ENCODE measurements at places on chromosomes 1 and 21.

DNA sequence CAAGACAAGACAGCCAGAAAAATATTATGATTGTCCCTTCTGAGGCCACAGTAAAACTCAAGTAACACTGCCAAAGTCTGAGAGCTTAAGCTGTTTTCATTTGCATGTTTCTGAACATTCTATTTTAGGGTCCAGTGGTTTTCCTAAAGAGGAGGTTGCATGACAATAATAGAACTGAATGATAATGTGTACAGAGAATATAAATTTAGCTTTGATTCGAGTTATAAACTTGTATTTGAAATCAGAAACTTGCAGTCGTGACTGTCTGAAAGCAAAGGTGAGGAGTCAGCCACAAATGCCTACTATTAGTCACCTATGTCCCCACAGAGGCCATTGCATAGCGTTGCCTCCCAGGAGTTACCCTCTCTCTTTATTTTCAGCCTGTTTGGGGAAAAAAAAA lies 363.1 kb upstream of the ADGRL2 start:
- no peak for DNase-seq

- DNase-seq = no peak
These were observed 627 bp downstream of the RIIAD1 start for GRCh38 chr1:151721788-151722510.

GRCh38 chr1:150429805-150430204 lies 57.4 kb upstream of the TARS2 start:
- DNase-seq = peak; percentile 14

DNA sequence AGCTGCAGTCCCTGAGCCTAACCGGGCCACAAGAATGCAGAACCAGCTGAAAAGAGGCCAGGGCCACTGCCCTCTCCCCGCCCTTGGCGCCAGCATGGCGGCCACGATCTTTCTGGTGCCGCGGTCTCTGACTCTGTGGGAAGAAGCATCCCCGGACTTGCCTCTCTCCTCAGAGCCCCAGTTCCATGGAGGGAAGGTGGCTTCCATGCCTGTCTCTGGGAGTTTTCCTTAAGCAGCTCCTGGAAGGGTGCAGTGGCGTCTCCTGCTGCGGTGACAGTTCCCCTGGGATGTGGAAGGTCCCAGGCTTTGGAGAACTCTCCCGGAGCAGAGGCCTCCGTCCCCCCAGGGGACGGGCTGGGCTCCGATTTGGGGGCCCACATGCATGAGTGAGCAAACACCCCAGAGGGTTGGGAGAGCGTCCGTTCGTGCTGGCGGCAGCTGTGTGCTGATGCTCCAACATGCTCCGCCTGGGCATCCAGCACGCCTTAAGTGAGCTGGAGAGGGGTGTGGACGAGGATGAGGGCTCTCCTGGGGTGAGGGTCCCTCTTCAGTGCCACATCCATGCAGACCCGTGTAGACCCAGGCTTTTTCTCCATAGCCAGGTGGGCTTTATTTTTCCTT lies 109.8 kb upstream of the COL6A1 start:
- DNase-seq = no peak

- DNase-seq = no peak
These were observed 5.0 kb downstream of the ZBTB17 start for GRCh38 chr1:15970911-15971310.

DNA sequence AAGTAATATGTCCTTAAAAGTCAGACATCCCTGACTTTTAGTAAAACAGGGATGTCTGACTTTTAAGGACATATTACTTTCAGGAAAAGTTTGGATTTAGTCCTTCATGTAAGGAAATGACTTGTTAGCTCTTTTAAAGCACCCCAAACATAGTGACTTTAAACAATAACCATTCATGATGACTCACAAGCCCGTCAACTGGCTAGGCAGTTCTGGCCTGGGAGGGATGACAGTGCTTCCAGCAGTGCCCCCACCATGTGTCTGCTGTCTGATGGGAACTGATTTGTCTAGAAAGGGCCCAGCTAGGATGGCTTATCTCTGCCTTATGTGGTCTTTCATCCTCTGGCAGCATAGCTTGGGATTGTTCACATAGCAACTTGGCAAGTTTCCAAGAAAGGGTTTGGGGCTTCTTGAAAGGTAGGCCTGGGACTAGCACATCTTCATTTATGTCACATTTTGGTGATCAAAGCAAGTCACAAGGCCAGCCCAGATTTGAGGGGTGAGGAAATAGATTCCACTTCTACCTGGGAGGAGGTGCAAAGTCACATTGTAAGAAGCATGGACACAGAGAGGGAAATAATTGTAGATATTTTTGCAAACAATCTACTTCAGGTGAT lies 143.5 kb downstream of the C1orf94 start:
- no peak for DNase-seq

- DNase-seq = no peak
These were observed 176.0 kb downstream of the RERE start for GRCh38 chr1:8641377-8641997.

DNA sequence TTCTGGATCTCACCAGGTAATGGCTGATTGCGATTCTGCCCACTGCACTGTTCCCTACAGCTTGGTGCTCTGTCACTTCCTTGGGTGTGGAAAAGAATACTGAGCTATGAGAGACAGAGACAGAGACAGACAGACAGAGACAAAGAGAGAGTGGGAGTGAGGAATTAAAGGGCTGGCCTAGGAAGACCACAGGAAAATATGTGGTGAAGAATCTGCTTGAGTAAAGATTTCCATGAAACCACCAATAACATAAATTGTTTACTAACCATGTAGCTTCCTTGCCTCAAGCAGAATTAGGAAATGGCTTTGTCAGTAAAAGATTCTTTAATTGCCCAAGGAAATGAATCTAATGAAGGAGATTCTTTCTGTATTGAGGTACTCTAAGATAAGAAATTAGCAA lies 54.4 kb downstream of the MPZL1 start:
- DNase-seq = no peak

- DNase-seq = no peak
These were observed at the start of gene SH3BGR for GRCh38 chr21:39451332-39452206. SH3BGR (plus strand) TSS chr21:39451970; CDS start chr21:39452097, 127 bp downstream.

DNA sequence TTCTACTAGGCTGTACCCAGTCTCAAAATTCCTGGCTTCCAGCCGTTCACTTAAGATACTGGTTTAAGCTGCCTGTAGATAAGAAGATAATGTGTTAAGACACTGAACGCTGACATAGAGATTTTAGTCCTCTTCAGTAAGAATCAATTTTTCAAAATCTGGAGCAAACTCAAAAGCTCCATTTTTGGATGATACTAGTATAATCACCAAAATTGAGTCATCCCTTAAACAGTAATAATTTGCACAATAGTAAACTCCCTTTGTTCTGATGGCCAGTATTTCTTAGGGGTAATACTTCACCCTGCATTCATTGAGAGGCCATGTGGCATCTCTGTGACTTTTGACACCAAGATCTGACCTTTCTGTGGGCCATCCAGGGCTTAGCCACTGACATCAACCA lies 299.8 kb upstream of the USP25 start:
- DNase-seq = no peak

- no peak for DNase-seq
These were observed 26.2 kb upstream of the TADA1 start for GRCh38 chr1:166902279-166902678.

DNA sequence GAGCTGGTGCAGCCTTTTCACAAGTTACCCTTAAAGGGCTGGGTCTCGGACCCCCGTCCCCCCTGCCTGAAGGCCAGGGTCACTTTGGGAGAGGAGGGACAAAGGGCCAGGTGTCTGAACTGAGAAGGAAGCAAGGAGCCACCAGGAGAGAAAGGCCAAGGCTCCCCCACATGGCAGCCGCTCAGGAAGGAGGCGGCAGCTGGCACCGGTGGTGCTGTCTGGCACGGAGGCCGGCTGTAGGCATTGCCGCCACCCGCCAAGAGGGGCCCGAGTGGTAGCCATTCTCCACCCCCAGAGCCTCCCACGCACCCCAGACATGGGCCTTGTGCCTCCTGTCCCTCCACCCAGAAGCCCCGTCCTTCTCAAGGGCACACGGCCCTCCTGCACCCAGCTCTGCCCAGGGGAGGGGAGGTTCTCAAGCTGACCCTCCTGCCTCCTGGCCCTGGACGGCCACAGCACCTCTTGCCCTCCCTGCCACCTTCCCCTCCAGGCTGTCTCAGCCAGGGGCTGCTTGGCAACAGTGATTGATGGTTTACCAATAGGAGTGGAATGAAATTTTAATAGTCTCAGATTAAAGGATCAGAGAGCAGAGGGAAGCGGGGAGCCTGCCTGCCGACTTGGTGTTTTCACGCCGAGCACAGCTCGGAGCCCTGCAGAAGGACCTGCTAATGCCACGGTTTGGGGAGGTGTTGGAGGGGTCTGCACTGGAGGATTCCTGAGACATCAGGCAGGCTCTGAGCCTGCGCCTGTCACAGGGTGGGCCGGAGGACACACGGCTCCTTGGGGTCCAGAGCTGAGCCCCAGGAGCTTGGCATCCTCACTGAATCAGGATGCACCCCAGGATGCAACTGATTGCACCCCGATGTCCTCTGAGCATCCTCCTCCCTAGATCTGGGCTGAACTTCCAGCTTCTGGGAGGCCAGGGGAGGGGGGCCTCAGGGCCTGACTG lies 211.9 kb upstream of the VAMP3 start:
- DNase-seq = no peak

DNA sequence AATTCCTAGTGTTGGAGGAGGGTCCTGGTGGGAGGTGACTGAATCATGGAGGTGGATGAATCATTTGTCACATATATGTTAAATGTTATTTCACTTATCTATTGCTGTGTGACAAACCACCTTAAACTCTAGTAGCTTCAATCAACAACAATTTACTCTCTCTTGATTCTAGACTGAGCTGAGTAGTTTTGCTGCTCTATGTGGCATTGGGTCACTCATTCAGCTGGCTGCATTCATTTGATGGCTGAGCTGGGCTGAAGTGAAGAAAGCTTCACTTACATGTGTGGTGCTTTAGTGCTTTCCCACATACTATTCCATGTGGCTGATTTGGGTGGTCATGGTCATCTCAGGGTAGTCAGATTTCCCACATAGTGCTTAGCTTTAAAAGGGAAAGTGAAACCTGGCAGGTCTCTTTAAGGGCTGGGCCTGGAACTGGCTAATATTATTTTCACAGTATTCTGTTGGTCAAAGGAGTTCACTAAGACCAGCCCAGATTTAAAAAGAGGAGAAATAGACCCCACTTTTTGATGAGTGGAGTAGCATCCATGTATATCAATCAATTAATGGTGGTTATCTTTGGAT lies 10.5 kb downstream of the DNAH14 start:
- no peak for DNase-seq

DNA sequence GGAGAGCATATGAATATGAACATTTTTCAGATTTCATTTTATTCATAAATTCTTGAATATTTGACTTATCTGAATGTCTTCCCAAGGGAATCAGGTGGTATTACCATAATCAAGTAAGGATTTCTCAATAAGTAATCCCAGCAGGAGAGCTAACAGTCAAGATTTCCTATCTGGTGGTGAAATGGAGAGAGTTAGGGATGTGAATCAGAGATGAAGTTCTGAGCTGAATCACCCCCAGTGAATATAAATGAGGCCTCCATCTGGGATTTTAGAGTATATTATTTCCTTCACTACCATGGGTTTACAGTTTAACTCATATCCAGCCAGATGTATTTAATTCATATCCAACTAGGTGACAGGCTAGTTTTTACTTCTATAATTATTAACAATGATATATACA lies 61.5 kb upstream of the RGS2 start:
- no peak for DNase-seq

DNA sequence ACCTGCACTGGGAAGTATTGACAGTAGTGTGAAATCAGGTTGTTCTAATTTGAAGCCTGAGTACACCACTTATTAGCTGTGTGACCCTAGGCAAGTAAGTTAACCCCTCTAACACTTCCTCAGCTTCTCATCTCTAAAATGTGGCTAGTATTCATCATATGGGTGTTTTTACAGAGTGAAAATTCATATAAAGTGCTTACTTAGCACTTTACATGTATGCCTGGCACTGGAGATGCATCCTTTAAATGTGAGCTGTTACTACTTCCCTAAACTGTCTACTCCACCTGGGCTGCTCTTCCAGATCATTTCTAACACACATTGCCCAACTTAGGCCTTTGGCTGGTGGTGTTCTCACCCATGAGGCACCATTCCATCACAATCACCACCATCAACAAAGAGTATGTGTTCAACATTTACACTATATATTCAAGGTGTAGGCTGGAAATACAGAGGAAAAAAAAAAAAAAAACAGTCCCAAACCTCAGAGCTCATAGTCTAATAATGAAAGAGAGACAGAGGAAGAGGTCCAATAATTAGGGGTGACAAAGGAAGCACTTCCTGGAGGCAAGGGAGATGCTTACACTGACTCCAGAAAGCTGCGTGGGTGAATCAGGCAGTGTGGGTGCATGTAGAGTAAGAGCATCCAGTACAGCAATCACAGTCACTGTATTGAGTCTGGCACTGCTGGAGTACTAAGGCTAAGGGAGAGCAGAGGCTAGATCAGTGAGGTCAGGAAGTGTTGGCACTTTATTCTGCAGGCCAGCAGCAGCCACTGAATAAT lies 3.6 kb downstream of the STX6 start:
- DNase-seq = no peak

GRCh38 chr1:18787825-18788385 lies 71.6 kb downstream of the TAS1R2 start:
- no peak for DNase-seq

- peak; percentile 11 for DNase-seq
These were observed 76.0 kb downstream of the TIAM1 start for GRCh38 chr21:31268090-31268489.

DNA sequence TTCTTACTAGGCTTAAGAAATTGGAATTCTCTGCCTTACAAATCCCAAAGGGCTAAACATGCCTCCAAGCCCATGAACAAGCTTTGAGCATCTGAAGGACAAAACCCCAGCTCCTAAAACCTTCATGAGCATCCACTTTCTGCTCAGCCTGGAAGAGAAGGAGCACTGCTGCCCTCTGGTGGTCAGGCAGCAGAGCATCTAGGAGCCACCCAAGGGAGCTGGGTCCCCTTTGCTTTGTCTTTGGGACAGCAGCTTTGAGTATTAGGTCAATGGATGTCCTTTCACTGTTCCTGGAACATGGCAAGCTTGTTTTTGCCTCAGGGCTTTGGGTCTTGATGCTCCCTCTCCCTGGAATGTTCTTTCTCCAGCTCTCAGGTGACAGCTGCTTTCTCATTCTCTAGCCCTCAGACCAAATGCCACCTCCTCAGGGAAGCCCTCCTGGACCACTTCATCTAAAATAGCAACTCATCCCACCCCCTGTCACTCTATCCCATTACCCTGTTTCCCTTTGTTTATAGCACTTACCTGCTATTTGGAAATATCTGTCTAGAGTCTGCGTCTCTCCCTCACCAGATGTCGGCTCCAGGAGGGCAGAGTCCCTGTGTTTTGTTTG lies 25.7 kb downstream of the RAB7B start:
- DNase-seq = peak; percentile 73

DNA sequence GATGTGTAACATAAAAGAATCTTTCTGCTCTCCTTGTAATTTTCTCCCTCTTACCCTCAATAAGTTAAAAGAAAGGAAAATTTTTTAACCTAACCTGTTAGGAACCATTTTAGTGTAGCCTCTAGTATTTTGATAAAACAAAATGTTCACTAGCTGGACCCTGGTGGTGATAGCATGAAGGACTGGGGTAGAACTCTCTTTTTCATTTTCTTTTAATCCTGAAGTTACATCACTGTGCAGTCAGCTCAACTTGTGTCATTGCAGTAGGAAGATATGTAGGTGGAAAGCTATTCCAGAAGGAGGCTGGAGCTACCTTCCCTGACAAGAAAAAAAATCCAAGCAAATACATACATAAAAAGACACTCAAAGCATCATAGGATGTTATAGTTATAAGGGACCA lies 39.3 kb downstream of the NFIA start:
- DNase-seq = no peak

All from Jurkat, Clone E6-1 (cell line).